ENCODE measurements at places on chromosomes 16 and 17.

GRCh38 chr17:16374146-16374938 is 6.5 kb upstream of the UBB start:
- DNase-seq, result no peak

DNA sequence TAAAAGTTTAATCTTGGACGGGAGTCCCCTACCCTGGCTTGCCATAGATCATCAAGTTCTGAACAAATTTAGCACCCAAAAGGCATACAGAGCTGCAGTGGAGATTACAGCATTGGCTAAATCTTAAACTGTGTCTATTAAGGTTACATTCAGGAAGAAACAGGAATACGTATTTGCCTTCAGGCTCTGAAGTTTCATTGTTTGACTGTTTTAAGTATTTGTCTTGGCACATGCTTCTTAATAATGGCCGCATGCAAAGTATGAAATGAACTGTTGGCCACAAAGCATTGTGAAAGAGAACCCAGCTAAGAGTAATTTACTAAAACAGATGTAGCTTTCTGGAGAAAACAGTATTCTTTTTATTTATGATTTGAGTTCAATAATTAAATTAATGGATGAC is 63.9 kb upstream of the CNEP1R1 start:
- no peak for DNase-seq

- no peak for DNase-seq
These were observed 782.4 kb upstream of the SOX9 start for GRCh38 chr17:71338396-71338795.

DNA sequence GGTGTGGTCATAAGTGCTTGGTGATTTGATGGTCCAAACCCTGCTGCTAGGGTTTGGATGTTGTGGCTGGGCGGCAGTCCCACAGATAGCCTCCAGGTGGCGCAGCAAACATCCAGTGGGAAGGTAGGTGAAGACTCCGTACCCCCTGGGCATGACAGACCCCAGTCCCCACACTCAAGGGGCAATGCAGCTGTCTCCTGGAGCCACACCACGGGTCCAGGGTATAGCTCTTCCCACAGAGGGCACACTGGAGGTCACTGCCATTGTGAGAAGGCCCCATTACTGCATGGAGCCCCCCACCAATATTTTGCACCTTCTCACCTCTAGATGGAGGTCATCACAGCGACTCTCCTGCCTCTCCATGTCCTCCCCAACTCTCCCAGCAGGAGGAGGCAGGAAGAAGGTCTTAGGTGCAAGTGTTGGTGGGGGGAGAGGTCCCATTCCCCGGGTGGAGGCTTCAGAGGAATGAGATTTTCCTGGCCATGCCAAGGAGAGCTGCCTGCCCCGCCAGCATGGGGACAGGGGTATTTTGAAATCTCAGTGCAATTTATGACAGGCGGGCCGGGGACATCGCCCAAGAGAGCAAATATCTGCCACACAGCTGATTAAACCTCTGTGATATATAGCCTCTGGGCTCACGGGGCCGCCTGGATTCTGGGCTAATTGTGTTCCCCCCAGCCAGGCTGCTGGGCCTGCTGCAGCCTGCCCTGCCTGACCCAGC is 17.1 kb upstream of the C17orf113 start:
- DNase-seq, result peak; percentile 59

DNA sequence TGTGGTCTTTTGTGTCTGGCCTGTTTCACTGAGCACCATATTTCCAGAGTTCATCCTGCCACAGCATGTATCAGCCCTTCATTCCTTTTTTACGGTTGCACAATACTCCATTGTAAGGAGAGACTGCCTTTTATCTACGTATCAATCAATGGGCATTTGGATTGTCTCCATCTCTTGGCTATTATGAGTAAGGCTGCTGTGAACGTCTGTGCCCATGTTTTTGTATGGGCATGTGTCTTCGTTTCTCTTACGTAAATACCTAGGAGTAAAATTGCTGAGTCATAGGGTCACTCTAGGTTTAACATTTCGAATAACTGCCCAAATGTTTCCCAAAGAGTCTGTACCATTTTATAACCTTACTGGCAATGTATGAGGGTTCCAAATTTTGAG is 202.8 kb upstream of the FOXF1 start:
- DNase-seq, result no peak

- no peak for DNase-seq
These were observed 12.4 kb upstream of the YWHAE start for GRCh38 chr17:1412185-1413110.

GRCh38 chr17:81150377-81151077 is 14.8 kb upstream of the PVALEF start:
- no peak for DNase-seq

DNA sequence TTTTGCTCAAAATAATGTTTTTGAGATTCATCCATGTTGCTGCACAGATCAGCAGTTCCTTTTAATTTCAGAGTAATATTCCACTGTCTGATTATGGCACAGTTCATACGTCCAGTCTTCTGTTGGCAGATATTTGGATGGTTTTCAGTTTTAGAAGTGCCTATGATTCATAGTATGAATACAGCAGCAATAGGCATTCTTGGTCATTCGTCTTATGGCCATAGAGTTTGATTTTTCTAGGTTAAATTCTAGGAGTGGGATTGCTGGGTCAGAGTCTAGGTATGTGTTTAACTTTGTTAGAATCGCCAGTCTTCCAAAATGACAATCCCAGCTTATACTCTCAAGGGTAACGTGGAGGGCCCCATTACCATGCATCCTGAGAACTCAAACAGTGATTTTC is 11.5 kb upstream of the IL34 start:
- no peak for DNase-seq

DNA sequence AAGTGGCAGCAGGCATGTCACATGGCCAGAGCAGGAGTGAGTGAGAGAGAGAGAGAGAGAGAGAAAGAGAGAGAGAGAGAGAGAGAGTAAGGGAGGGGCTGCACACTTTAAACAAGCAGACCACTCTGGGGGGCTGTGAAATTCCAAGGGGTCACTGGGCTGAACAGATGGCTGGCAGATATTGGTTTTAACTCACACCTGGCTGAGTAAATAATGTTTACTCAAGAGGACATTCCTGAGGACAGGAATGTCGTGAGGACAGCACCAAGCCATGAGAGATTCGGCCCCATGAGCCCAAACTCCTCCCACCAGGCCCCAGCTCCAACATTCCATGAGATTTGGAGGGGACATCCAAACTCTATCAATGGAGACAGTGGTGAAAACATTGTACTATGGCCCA is 269.7 kb downstream of the CBLN1 start:
- DNase-seq, result no peak

GRCh38 chr17:35169835-35170363 is 22.3 kb downstream of the UNC45B start:
- no peak for DNase-seq

DNA sequence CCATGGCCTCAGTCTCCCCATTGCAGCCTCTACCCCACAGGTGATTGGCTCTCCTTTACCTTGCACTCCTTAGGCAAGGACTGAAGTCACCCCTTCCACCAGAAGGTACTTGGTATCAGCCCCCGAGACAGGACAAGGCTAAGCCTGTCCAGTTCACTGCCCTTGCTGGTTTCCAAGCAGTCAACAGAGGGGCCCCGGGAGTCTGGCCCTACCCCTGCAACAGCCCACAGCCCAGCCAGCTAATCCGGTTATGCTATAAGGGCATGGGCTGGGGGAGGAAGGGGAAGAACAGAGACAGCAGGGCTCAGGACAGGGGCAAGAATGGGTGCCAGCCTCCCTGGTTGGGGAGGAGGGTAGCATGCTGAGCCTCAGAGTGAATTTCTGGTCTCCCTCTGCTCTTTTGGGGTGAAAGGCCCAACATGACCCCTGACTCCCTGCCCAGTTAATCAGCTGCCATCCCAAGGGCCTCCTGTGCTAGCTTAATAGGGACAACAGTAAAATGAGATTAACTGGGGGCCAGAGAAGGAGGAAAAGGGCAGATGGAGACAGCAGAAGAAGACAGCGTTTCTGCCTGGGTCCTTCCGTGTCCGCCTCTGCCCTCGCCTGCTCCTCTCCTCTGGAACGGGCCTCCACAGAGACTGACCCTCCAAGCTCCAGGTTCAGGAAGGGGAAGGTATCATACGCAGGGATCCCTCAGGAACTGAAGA is 10.7 kb downstream of the DLG4 start:
- no peak for DNase-seq

DNA sequence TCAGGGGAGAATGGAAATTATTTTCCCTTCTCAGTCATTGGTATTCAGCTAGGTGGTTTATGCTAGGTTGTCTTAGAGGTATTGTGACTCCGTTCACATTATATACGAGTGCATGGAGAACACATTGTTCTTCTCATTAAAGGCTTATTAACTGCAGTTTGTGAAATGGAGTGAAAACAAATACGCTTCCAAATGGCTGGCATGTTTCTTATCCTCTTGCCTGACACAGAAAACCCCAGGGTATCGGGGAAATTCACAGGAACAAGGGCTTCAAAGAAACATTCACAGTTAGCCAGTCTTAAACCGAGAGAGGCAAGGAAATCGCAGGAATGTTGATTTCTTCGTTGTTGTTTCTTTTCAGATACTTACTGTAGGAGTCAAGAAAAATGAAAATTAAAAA is 1047.9 kb upstream of the RBFOX1 start:
- DNase-seq, result no peak

- no peak for DNase-seq
These were observed 14.5 kb downstream of the MPO start for GRCh38 chr17:58265902-58266875.

GRCh38 chr17:40129498-40129897 is 7.7 kb downstream of the MSL1 start:
- DNase-seq, result no peak

GRCh38 chr17:79890706-79891105 is 51.5 kb upstream of the CBX4 start:
- no peak for DNase-seq

DNA sequence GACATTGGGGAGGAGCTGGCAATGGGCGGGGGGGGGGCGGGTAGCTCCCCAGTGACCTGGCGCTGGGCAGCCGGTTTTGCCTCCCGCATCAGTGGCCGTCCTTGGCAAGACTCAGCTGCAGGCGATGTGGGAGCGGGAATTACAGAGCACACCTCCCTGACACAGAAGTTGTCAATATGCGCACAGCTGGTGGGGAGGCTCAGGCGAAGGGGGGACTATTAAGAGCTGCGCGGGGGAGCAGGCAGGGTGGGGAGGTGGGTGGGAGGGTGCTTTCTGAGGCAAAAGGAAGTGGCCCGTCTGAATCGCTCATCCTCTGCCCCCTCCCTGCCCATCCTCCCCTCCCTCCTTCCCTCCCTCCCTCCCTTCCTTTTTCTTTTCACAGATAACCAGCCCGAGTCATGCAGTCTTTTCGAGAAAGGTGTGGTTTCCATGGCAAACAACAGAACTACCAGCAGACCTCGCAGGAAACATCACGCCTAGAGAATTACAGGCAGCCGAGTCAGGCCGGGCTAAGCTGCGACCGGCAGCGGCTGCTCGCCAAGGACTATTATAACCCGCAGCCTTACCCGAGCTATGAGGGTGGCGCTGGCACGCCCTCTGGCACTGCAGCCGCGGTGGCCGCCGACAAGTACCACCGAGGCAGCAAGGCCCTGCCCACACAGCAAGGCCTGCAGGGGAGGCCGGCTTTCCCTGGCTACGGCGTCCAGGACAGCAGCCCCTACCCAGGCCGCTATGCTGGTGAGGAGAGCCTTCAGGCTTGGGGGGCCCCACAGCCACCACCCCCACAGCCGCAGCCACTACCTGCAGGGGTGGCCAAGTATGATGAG is 44.0 kb downstream of the SREBF1 start:
- DNase-seq, result peak; percentile 63

DNA sequence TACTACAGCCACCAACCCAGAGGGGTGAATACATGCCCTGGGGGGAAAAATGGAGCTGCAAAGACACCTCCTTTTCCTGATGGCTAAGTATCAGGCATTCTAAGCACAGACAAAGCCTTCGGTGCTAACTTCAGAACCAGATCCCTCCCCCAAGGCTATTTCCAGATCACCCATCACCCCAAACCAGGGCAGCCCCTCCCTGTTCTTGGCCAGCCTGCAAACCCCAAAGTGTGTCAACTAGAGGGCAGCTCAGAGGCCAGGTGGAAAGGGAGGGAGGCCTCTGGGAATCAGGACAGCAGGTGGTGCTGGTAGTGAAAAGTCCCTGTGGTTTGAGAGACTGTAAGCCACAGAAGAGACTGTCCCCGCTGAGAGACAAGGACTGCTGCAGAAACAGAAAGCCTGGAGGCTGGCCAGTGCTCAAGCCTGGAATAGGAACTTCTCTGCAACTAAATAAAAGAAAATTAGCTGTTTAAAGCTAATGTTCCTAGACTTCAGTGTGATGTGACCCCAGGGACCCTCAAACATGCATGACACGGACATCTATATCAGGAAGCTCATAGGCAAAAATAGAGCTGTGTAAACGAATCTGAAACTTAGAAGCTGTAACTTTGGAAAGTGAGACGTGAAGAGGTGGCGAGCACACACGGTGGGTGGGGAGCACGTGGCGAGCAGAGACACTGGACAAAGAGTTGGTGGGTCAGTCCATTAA is 9.1 kb downstream of the TUBG1 start:
- no peak for DNase-seq

DNA sequence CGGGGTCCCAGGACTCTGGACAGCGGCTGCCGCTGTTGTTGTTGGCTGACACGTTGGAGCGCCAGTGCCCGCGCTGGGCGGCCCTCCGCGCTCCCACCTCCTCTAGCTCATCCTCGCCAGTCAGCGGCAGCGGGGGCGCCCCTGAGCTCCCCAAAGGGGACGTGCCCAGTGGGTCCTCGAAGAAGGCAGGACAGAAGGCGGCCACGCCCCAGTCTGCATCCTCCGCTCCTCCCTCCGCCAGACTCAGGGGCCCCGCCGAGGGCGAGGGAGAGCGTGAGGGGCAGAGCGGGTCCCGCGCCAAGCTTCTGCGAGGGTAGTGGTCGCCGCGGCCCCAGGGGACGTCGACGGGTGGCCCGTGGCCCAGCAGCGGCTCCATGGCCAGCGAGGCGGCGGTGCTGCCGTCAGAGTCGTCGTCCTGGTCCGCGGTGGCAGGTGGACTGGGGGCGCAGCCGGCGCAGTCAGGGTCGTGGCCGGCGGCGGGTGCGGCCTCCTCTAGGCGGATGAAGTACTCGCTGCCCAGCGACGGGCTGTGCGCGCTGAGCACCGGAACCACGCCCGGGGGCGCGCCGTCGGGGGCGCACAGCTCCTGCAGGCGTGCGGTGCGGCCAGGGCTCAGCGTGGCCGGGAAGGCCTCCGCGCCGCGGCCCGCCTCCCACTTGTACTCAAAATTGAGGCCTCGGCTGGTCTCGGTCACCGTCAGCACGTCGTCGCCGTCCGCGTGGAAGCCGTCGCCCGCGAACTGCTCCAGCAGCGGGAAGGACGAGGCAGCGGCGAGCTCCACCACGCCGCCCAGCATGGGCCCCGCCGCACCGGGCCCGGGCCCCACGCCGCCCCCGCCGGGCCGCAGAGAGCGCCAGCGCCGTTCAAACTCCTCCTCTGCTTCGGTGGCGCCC is 43.2 kb upstream of the PVALEF start:
- DNase-seq, result no peak

DNA sequence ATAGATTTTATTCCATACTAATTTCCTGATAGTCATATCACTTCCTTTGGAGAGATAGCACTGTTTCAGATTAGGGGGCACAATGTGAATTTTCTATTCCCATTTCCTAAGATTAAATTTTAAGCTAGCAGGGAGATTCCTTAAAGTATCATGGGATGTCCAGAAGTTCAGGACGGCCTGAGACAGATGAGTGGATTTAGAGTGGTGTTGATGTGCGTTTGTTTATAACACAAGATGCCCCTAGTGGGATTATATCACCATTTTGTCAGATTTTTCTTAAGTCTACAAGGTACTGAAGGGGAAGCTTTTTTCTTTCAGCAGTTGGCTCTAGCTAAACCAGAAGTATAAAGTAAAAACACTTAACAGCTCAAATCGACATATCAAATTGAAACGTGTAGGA is 183.6 kb upstream of the TBX2 start:
- no peak for DNase-seq

- DNase-seq, result peak; percentile 31
These were observed 4.3 kb downstream of the GID4 start for GRCh38 chr17:18043491-18043890.
